ENCODE measurements at places on chromosomes 7 and 10. TPM values are rescaled to one million over a fixed set of nuclear protein-coding genes. Genes with fewer than 3 reads are reported as not detected.

DNA sequence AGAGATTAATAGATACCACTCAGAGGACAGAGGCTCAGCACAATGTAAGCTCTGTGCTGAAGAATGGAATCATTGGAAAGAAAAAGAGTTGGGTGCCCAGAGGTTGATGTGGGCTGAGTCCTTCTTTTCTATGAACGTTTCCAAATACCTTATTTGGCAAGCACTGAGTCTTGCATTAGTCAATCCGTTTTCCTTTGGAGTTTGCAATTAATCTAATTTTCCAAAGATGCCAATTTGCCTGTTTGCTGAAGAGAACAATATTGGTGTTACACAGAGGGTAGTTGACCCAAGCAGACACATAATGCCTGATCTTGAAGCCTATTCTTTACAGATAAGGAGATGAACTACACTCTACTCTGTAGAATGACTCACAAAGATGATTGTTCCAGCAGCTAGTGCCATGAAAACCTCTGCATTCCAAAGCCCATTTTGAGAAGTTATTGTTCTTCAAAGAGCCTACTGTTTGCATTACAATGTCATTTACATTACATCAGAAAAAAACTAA lies 55.4 kb upstream of the MET start:
- DNase-seq, result peak; percentile 77

DNA sequence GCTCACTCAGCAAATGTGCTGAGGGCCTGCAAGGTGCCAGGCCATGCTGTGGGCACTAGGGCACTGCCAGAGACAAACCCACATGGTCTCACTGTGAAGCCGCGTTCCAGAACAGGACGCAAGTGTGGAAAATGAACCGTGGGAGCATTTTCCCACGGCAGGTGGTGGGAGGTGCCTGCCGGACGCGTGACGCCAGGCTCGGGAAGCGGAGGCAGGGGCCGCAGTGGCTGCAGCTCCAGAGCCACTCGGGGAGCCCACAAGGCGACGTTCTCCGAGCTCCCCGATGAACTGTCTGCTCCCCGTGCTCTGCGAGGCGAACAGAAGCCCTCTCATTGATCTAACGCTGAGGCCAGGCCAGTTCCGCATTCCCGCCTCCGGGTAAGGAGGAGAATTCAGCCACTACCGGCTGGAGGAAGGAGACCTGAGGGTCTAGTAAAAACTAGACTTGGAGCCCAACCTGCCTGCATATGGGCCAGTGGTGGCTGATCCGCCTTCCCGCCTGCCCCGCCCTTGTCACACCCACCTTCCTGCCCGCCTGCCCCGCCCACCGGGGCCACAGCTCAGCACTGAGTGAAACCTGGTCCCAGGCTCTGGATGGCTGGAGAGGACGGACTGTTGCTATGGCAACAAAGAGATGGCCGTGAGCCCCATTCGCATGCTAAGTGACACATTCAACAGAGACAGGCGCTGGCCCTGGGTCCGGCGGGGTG lies 13.1 kb downstream of the ADGRA1 start:
- DNase-seq, result no peak

GRCh38 chr7:23472956-23473843 lies 2.9 kb upstream of the IGF2BP3 start:
- peak; percentile 44 for DNase-seq

DNA sequence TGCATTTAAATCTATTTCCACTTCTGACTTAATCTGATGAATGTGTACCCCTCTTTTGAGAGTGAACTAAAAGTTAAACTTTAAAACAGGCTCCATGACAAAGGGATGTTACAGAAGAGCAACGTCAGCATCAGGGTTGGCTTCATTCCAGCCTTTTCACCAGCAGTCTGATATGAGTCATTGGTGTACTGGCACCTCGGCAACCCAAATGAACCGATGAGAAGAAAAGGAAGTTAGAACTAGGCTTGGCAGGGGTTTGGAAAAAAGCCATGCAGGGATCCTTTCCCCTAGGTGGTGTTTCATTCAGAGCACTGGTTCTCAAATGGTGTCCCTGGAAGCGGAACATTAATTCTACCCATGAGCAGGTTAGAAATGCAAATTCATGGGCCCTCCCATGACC lies 53.6 kb downstream of the SEC61G start:
- peak; percentile 31 for DNase-seq

GRCh38 chr10:128793726-128794655 lies 667.8 kb upstream of the MKI67 start:
- no peak for DNase-seq

GRCh38 chr10:13404791-13405190 lies 56.7 kb upstream of the SEPHS1 start:
- DNase-seq, result no peak

GRCh38 chr7:11726794-11727155 lies 105.2 kb downstream of the THSD7A start:
- DNase-seq, result peak; percentile 89

GRCh38 chr10:125095776-125096175 lies 64.6 kb downstream of the CTBP2 start:
- DNase-seq, result no peak

- no peak for DNase-seq
These were observed 1.8 kb downstream of the UFSP1 start for GRCh38 chr7:100887516-100888290.

- DNase-seq, result no peak
These were observed 50.6 kb downstream of the INHBA start for GRCh38 chr7:41652267-41652666.

GRCh38 chr7:13327669-13328068 lies 640.2 kb downstream of the ARL4A start:
- peak; percentile 86 for DNase-seq

The DNTT gene
- total RNA-seq, result not detected

The CLDN3 gene
- not detected for total RNA-seq

Measured in fibroblast of lung (primary cell).